Fibroblast of skin of abdomen (primary cell): ENCODE measurements at places on chromosomes 6 and 20.

- peak; percentile 59 for DNase-seq
These were observed 17.1 kb upstream of the CALHM6 start for GRCh38 chr6:116444092-116444491.

GRCh38 chr6:129416337-129416990 is 293.5 kb downstream of the ARHGAP18 start:
- DNase-seq, result no peak

GRCh38 chr6:4902363-4902762 is 101.5 kb downstream of the RPP40 start:
- no peak for DNase-seq

- no peak for DNase-seq
These were observed 44.8 kb upstream of the RNGTT start for GRCh38 chr6:89008001-89008814.

- DNase-seq, result peak; percentile 94
These were observed 637.0 kb downstream of the COL12A1 start for GRCh38 chr6:74568861-74569260.

- DNase-seq, result no peak
These were observed 57.8 kb downstream of the SSR1 start for GRCh38 chr6:7254980-7255835.
